Nephron progenitor cell (in vitro differentiated cells): ENCODE measurements at places on chromosomes 1 and 21.

GRCh38 chr1:20732588-20733359 lies at the start of gene SH2D5:
Gene SH2D5, minus strand, starts transcription at chr1:20732703. Its CDS starts 4,659 bp downstream, at chr1:20728044.
- peak; percentile 49 for DNase-seq

DNA sequence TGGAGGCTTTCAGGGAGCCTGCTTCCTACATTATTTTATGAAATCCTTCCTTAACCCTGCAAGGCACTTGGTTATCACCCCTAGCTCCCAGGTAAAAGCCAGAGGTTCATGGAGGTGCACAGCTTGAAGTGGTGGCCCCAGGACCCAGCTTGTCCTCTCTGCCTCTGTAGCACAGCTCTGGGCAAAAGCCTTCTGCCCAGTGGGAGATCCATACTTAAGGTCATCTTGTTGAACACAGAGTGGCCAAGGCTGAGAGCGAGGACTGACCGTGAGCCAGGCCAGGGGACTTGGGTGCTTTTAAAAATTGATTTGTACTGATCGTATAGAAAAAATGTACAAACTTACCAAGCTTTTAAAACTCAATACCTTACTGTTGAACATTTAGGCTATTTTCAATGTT lies 33.4 kb downstream of the KCNA2 start:
- no peak for DNase-seq

GRCh38 chr1:44575396-44575795 lies 98.9 kb downstream of the TMEM53 start:
- DNase-seq = no peak

- no peak for DNase-seq
These were observed 56.9 kb downstream of the STUM start for GRCh38 chr1:226605318-226605950.

GRCh38 chr1:155529929-155530328 lies 32.7 kb downstream of the ASH1L start:
- no peak for DNase-seq
